Hippocampal formation (tissue), 2 donors: ENCODE measurements at places on chromosomes 6 and 20.

DNA sequence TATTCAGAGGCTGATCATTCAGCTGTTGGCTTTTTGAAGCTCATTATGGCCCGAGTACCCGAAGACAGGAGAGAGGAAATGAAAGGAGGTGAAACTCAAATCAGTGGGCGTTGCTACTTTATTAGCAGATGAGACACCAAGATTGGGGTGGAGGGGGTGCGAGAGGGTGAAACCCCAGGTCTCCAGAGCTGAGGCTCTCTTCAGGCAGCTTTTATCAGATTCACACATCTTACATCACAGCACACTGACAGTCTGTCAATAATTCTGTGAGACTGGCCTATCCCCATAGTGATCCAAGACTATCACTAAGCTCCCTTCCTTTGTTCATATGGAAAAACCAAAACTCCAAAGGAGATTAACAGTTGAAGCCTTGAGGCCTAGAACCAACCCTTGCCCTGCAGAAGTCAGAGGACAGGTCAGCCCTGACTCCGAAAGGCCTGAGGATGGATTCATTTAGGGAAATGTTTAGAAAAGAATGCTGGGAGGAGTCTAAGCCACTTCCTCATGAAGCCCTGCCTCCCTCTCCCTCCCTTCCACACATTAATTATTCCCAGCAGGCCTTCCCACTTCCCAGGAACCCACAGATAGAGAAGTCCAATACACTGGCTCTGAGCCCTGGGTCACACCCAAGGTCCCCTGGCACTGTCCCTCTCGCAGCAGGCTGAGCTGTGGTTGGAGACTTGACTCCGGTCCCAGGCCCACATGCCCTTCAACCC, 23.2 kb downstream of the TRERF1 start:
- DNase-seq, result no peak

DNA sequence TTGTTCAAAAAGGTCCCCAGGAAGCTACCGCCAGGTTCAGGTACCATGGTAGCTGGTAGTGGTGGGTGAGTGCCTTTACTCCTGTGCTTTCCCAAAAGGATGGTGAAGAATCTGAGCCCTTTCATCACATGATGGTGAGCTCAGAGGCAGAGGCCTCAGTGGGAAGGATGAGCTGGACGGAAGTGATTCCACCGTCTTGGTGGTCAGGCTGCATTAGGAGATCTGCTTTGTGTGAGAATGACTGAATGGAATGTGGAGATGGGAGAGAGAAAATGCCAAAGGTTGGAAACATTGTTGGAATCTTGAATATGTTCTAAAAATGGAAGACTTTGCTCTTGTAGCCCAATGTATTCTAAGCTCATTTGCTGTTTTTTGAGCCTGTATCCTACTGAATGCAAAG, 108.1 kb upstream of the SCP2D1 start:
- DNase-seq, result no peak

GRCh38 chr6:43951756-43952675, 175.2 kb downstream of the MRPL14 start:
- no peak for DNase-seq

- DNase-seq, result no peak
Observed at GRCh38 chr20:46485431-46485830, 27.9 kb downstream of the ZNF334 start.

DNA sequence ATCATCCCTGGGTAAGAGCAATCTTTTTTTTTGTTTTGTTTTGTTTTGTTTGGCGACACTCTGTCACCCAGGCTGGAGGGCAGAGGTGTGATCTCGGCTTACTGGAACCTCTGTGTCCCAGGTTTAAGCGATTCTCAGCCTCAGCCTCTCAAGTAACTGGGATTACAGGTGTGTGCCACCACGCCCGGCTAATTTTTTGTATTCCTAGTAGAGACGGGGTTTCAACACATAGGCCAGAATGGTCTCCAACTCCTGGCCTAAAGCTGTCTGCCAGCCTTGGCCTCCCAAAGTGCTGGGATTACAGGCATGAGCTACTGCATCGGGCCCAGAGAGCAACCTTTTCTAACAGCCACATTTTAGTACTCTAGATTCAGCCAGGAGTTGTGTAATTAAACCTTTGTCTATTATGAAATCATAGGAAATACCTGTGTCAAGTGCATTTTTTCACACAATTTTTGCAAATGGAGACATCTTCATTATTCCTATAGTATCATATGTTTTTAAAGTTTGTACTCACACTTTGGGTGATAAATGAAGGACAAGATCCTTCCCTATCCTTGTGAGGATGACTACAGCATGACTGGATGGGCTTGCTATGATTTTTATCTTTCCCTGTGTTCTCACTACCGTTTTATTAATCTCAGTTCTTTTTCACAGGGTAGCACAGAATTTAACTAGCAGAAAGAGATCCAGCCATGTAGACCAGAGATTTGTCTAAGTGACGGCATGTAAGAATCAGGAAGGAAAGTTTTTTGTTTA, 82.6 kb downstream of the OR2B2 start:
- DNase-seq, result no peak
